RPMI7951 (cell line): ENCODE measurements at places on chromosomes 3 and 15. TPM values are rescaled to one million over a fixed set of nuclear protein-coding genes. Genes with fewer than 3 reads are reported as not detected.

HOMER2 gene
- 20.4 and 26.9 TPM in 2 replicates for total RNA-seq

DOCK3 gene
- total RNA-seq, result 0.10 and 0.12 TPM in 2 replicates

RBP2 gene
- not detected in 2 replicates for total RNA-seq

SLC6A6 gene
- 58.6 and 59.0 TPM in 2 replicates for total RNA-seq

BCL6 gene
- total RNA-seq, result 5.8 and 10.1 TPM in 2 replicates

OR5K2 gene
- not detected in 2 replicates for total RNA-seq

GRCh38 chr3:187871204-187871591, 125.9 kb upstream of the BCL6 start:
- no peak for DNase-seq

DNA sequence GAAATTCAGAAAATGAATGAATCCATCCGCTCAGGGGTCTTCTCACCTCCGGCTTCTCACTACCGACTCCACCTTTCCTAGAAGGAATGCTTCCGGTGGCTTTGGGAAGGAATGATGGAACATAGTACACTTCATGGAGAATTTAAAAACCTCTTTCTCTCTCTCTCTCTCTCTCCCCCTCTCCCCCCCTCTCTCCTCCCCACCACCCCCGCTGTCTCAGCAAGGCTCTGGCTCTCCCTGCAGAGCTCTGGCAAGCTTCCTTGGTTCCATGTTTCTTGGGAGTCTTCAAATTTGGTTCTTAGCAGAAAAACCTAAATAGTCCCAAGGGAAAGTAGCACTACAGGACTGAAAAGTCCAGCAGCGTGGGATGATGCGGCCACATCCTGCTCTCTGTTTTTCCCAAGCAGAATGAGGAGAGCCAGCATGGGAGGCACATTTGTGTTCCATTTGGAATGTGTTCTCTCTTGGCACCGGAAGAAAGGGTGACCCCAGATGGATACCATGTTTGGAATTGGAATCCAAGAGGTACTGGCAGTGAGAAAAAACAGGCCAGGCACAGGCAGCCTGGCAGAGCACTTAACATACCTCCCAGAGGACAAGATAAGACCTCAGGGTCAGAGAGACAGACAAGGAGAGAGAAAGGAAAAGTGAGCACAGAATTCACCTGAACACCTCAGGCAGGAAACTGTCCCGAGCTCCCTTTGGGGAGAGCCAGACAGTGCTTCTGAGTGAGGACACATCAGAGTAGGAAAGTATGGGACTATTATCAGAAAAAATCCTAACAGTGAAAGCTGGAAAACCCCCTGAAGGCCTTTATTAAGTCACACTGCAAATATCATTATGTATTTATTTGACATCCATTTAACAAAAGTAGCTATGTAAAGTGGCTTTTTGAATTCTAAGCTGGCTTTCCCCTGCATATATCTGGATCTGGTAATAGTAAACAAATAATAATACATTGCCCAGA, at the start of gene POPDC2:
Gene POPDC2, minus strand, starts transcription at position 116 of the 967 bp plus-strand sequence. CDS start 166 bp downstream, outside the sequence.
- no peak for DNase-seq

DNA sequence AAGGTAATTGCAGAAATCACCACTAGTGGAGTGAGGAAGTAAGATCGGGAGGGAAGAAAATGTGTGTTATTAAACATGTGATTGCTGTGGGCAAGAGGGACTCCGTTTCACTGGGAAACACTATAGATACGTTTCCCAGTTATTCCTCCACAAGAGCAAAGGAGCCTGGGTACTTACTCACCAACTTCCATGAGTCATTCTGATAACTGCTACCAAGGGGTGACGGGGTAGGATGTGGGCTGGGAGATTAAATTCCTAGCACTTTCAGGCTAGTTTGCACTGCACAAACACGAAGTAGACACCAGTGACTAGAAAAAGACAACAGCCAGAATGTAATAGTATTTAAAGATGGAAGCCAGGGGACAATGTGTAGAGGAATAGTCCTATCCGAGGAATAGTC, 812.9 kb upstream of the CFAP20DC start:
- peak; percentile 94 for DNase-seq

GRCh38 chr3:70352215-70352614, 39.8 kb upstream of the MDFIC2 start:
- no peak for DNase-seq

DNA sequence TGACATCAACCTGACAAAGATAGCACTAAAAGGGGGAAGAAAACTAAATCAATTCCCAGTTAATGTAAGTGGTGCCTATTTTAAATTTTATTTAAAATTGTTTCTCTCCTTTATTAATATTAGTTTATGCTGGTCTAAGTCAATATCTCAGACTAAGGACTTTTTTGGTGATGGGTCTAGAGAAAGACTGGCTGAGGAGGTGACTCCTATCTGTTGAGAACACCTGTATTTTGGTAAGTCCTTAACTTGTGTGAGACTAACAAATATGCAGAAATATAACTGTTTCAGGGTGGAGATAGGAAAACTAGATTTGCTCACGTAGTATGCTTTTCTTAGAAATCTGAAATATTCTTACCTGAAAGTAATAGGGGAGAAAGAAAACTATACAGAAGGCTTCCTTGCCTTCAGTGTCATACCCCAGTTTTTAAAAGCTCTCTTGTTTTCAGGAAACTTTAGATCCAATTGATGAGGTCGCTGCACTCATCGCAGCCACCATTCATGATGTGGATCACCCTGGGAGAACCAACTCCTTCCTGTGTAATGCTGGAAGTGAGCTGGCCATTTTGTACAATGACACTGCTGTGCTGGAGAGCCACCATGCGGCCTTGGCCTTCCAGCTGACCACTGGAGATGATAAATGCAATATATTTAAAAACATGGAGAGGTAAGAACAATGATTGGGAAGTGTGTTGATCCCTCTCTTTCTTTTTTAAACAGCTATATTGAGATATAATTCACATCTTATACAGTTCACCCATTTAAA, 138.9 kb downstream of the PDE8A start:
- no peak for DNase-seq

GRCh38 chr3:38616658-38617057, 32.8 kb downstream of the SCN5A start:
- DNase-seq, result no peak

GRCh38 chr3:151555523-151555922, 94.7 kb upstream of the IGSF10 start:
- no peak for DNase-seq

- DNase-seq, result no peak
Measured at GRCh38 chr3:11690863-11691766, 47.4 kb upstream of the VGLL4 start.

GRCh38 chr3:136804813-136805212, 14.1 kb upstream of the SLC35G2 start:
- DNase-seq, result no peak

DNA sequence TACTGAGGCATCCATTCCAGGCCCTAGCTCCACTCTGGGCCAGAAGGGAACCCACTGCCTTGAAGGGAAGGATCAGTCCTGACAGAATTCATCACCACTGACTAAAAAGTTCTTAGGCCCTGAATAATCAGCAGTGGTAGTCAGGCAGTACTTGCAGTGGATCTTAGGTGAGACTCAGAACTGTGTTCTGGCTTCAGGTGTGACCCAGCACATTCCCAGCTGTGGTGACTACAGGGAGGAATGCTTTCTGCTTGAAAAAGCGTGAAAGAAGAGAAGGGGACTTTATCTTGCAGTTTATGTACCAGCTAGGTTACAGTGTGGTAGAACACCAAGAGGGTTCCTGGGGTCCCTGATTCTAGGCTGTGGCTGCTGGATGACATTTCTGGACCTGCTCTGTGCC, 24.9 kb upstream of the AADACL2 start:
- DNase-seq, result no peak

DNA sequence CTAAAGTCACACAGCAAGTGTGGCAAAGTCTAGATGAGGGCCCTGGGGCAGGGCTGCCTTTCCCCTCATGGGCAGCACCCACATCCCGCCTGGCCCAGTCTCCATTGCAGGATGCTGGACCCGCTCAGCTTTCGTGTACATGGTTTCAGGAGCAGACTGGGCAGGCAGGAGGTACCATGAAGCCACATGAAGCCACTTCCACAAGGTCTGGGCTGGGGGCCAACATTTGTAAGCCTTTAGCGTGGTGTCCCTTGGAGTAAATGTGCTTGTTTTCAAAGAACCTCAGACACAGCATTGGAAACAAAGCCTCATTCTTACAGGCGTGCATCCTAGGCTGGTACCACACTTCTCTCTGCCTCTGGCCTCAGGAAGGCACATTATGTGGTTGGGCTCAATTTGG, 34.5 kb downstream of the UMPS start:
- peak; percentile 63 for DNase-seq

GRCh38 chr3:19030522-19030839, 117.8 kb upstream of the KCNH8 start:
- no peak for DNase-seq

DNA sequence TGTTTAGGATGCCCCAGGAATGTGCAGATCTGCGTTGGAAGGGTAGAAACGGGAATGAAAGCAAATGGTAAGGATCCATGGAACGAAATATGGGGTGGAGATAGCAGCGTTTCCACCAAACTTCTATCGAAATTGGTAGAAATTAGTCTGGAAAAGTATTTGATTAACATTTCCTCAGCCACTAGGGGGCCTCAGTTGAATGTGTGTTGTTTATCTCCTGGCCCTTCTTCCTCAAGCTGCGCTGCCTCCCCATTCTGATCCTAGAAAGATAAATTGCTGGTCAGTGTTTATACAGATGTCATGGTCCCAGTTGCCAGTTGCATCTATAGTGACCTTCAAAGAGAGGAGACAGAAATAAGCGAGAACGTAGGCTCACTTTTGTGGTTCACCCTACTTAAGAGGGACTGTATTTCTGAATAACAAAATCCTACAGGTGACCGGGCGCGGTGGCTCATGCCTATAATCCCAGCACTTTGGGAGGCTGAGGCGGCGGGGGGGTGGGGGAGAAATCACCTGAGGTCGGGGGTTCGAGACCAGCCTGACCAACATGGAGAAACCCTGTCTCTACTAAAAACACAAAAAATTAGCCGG, 457.1 kb downstream of the SQOR start:
- DNase-seq, result peak; percentile 25

DNA sequence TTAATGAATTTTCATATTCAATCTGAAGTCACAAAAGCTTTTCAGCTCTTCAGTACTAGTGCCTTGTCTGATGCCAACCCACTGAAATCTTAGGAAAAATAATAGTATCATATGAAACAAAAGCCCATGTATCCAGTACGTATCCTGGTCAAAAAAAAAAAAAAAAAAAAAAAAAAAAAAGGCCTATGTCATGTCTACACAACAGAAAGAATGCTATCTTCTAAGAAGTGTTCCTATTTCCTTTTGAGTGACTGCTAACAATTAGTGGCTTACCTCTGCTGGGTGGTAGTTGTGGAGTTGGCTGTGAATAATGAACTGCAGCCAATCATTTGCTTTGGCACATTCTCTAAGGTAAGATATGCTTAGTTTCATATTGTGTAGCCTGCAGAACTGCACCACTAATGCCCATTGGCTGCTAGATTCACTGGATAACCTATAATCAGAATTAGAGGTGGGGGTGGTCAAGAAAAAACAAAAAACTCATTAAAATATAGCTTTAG, 59.6 kb downstream of the EIF3J start:
- no peak for DNase-seq

DNA sequence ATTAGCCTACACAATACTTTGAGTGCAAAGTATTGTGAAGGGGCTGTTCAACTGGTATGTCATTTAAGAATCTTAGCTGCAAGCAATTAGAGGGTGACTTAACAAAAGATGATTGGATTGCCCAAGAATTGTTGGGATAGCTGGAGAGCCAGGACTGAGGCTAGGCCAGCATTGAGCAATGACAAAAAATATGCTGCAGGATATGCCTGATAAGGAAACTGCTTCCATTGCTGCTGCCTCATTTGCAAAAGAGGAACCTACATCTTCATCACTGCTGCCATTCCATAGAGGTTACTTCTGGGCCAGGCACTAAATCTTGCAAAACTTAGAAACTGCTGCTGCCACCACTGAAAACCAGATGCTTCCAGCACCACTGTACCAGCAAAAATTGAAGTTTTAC, 108.0 kb upstream of the TBC1D5 start:
- no peak for DNase-seq

- DNase-seq, result peak; percentile 49
Measured at GRCh38 chr3:98763076-98763475, at the start of gene ST3GAL6. TSS of gene ST3GAL6 (plus strand) at chr3:98763340. CDS start at chr3:98768441, 5,101 bp downstream.

DNA sequence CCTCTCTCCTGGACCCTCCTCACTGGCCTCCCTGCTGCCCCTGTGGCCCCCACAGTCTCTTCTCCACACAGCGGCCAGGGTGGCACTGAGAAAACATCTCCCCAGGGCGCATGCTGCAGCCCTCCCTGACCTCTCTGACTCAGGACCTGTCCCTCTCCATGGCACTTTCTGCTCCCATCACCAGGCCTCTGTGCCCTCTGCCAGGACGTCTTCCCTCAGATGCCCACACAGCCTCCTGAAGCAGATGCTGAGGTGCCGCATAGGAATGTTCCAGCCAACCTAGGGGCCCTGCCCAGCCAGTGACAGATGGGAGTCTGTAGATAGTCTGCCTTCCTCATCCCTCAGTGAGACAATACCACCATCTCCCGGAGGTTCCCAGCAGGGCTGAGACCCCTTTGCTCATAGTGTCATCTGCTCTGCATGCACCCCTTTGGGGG, 8.7 kb downstream of the MYL3 start:
- no peak for DNase-seq

GRCh38 chr15:60512937-60513336, 34.0 kb upstream of the ICE2 start:
- no peak for DNase-seq

GRCh38 chr15:77044228-77045042, 26.5 kb downstream of the TSPAN3 start:
- no peak for DNase-seq

DNA sequence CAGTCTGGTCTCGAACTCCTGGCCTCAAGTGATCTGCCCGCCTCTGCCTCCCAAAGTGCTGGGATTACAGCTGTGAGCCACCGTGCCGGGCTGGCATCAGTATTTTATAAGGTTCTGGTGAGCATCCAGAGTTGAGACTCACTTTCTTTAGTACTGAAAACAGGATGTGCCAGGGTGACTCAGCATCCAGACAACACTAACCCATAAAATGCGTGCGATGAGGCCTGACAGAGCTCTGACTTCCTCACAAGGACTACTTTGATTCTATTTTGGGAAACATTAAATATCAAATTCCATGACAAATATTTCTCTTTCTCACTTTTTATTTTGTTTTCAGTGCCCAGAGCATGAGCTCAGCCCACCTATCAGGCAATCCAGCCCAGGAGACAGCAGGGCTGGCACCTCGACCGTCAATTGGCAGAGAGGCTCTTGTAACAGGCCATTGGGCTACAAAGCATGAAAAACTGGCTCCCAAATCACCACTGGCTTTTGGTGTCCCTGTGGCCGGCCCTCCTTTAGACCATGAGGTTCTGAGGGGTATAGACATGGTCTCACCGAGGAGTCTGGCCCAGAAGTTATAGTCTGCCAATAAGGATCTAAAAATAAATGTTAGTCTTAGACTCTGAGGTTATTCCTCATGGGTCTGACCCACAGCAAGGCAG, 75.0 kb downstream of the FEM1B start:
- peak; percentile 99 for DNase-seq

DNA sequence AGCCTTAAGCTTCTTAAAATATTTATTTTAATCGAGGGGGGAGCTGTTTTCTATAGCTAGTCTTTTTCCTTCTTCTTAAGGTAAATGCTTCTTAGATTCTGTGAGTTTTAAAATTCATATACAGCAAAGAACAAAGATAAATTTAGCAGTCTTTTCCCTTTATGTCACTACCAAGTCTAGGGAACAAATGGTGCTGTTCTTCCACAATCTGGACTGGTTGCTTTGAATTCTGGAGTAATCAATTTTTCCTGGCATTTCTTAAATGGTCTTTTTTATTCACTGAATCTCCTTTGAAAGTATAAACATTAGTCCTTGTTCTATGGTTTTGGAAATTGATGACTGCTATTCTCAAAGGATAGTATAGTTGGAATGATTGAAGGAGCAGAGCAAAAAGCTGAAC, 82.8 kb downstream of the CHL1 start:
- no peak for DNase-seq

GRCh38 chr3:14377838-14378169, 24.6 kb upstream of the SLC6A6 start:
- DNase-seq, result no peak
